ENCODE measurements at places on chromosomes 3 and 15.

GRCh38 chr3:171752329-171752728 is 58.0 kb downstream of the PLD1 start:
- no peak for DNase-seq

GRCh38 chr3:190385731-190386688 is 2.0 kb upstream of the CLDN16 start:
- DNase-seq, result peak; percentile 79

DNA sequence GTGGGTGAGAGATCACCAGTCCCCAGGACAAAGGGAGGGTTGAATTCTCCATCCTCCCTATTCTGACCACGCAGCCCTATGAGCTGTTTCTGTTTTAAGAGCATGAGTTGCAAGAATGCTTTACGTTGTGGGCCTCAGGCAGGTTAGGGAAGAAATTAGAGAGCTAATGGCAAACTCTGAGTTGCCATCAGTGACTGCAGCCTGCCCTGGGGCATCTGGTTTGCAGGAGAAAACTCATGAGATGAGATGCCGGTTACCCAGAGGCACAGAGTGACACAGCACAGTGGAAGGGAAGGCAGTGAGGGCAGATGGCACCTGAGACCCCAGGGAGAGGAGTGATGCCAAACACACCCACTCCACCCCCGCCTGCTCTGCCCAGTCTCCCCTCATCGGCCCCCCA is 265.3 kb downstream of the CD47 start:
- no peak for DNase-seq

GRCh38 chr3:171704002-171704401 is 106.3 kb downstream of the PLD1 start:
- DNase-seq, result no peak

DNA sequence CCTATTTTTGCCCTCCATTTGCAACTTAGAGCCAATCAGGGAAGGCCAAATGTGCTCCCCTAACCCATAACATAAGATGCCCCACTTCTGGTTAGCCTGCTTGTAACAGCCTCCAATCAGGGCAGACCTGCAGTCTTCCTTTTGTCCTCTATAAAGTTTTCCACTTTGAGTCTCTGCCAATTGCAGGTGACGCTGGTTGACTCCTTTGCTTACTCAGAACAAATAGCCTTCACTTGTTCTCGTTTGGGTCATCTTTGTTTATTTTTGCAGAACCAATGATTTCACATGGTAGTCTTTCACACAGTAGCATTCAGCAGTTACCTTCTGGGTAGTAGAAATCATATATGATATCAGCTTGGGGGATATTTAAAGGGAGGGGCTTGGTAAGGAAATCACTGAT is 225.6 kb downstream of the MINAR1 start:
- DNase-seq, result no peak

DNA sequence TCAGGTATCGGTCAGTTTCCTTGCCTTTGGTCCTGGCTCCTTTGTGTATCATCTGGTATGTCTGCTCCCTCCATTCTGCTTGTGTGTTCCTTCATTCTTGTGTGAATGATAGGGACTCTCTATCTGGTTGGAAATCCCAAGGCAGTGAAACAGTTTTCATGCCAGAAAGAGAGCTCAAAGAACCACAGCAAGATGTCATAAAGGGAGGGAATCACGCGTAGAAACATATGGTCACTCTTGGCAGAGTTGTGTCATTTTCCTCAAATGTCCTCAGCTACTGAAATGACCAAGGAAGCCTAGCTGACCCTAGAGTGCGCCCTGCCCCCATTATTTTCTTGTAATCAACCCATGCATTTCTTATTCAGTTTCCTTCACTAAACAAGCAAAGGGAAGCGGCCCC is 48.0 kb downstream of the RASGRP1 start:
- no peak for DNase-seq

DNA sequence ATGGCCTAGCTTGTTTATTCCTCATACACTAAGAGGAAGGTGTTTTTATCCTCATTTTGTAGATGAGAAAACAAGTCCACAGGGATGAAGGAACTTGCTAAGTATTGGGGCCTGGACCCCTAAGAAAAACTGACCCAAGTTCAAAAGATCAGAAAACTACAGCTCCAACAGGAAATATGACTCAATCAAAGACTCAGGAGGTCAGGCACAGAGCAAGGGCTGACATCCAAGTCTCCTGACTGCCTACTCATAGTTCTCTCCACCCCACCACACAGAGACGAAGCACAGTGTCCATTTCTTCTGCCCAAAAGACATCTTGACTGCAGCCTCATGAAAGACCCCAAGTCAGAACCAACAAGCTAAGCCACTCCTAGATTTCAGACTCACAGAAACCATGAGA is 26.9 kb upstream of the TPM1 start:
- DNase-seq, result no peak

DNA sequence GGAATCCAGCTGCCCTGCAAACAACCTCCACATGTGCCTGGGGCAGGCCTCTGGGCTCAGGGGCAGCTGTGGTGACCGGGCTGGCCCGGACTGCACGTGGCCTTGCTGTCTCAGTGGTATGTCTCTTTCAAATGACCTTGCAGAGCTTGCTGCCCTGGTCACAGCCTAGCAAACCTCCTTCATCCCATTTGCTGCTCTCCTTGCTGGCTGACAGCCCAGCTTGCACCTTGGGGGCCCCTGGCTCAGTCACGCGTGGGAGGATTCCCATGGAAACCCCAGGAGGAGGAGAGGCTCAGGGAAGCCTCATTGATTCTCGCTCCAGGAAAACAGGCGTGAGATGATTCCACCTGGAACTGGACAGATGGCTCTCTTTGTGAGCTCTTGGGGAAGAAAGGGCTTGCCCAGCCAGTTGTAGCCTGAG is 5.6 kb downstream of the SPSB4 start:
- no peak for DNase-seq
